Left ventricle myocardium inferior (tissue), 1 donor: ENCODE measurements at places on chromosomes 4 and X. TPM values are rescaled to one million over a fixed set of nuclear protein-coding genes. Genes with fewer than 3 reads are reported as not detected.
A peak's percentile ranks its signal among the peaks of the same experiment; 100 is the strongest.

DNA sequence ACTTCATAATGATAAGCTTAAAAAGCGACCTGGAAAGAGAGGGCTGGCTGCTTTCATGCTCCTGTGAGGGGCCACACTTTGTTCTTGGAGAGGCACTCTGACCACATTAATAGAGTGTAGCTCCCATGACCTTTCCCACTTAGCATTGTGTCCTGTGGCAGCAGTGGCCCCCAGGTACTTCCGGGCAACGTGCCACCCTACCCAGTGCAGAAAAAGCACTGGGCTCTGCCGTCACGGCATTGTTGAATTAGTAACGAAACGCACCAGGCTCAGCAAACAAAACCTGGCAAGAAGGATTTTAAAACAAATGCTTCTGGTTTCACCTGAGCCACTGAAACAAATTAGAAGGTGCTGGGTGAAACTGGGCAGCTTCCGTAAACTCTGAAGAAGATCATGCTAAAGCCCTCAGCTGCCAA is 5.4 kb upstream of the SORBS2 start:
- H3K4me1 ChIP-seq, result peaks cover 29% of the 10 kb centered on the region
- no peaks in the 10 kb centered on the region for H3K36me3 ChIP-seq
- H3K27ac ChIP-seq, result peak overlapping the region; percentile 80
- H3K27me3 ChIP-seq, result no peaks in the 10 kb centered on the region

GRCh38 chrX:132088864-132089263 is 39.0 kb downstream of the FRMD7 start:
- H3K4me1 ChIP-seq, result no peaks in the 10 kb centered on the region
- no peak overlapping the region for H3K27ac ChIP-seq
- DNase-seq, result no peak
- H3K36me3 ChIP-seq, result no peaks in the 10 kb centered on the region

DRD5 gene
- total RNA-seq, result not detected

DNA sequence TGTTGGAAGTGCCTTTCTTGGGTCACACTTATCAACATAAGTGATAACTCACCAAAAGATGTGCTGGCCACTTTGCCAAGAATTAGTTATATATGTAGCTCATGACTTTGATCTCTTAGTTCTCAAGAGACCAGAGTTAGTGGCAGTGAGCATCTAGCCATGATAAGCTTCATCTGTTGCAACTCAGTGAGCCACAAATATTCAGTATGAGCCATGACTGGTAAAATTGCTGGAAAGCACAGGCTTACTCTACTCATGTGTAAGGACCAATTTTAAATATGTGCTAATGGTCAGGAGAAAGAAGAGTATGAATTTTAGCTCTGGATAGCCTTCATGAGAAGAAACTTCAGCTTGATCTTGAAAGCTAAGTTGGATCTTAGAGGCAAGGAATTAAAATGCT is 59.4 kb upstream of the TLL1 start:
- H3K4me1 ChIP-seq, result no peaks in the 10 kb centered on the region
- DNase-seq, result no peak
- no peaks in the 10 kb centered on the region for H3K27me3 ChIP-seq
- H3K27ac ChIP-seq, result no peak overlapping the region
- H3K4me3 ChIP-seq, result no peak overlapping the region

SPATA18 gene
- total RNA-seq, result 1.6 TPM

DNA sequence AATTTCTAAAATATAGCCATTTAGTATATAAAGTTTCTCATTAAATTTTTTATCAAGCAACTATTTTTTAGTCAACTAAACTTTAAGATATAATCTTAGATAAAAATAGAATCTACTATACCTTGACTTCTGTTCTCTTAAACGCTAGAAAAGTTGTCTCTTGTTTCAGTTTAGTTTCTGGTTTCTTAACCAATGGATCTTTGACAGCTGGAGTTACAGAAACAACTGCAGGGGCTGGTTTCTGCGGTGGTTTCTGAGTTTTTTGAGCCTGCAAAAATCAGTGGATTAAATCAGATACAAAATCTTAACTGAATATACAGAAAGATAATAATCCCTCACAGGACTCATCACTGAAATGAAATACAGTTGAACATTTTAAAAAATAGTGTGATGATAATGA is 21.9 kb downstream of the INTS12 start:
- DNase-seq, result no peak
- no peaks in the 10 kb centered on the region for H3K4me1 ChIP-seq
- no peak overlapping the region for H3K4me3 ChIP-seq
- H3K27me3 ChIP-seq, result no peaks in the 10 kb centered on the region
- H3K36me3 ChIP-seq, result peaks cover 73% of the 10 kb centered on the region
- no peak overlapping the region for H3K27ac ChIP-seq

GRCh38 chr4:147732518-147733235 is 789 bp downstream of the ARHGAP10 start:
- H3K4me3 ChIP-seq, result peak overlapping the region; percentile 93
- H3K27me3 ChIP-seq, result no peaks in the 10 kb centered on the region
- H3K36me3 ChIP-seq, result no peaks in the 10 kb centered on the region
- peak overlapping the region; percentile 97 for H3K27ac ChIP-seq
- peaks cover 63% of the 10 kb centered on the region for H3K4me1 ChIP-seq

- H3K4me3 ChIP-seq, result no peak overlapping the region
- DNase-seq, result no peak
- no peaks in the 10 kb centered on the region for H3K36me3 ChIP-seq
Measured at GRCh38 chrX:1483843-1484637, 31.3 kb upstream of the ASMTL start.

PNMA6A gene
- total RNA-seq, result 1.4 TPM

DNA sequence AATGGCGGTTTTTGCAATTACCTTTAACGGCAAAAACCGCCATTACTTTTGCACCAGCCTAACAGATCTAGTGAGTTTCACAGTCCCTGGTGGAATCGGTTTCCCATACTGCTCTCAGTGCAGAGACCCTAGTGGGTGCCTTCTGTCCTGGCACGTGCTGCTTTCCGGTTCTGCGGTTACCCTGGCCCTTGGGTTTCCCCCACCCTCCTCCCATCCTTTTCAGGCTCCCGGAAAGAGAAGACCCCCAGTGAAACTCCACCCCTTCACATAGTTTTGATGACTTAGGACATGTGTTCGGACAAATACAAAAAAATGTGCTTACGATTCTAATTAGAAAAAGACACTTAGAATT is 36.9 kb downstream of the NLGN3 start:
- H3K36me3 ChIP-seq, result no peaks in the 10 kb centered on the region
- H3K4me1 ChIP-seq, result peaks cover 6% of the 10 kb centered on the region
- H3K27ac ChIP-seq, result peak overlapping the region; percentile 93
- no peak for DNase-seq
- H3K4me3 ChIP-seq, result peak overlapping the region; percentile 67

GRCh38 chr4:54654753-54655152 is 3.0 kb upstream of the KIT start:
- H3K36me3 ChIP-seq, result no peaks in the 10 kb centered on the region
- H3K4me1 ChIP-seq, result peaks cover 28% of the 10 kb centered on the region
- no peak for DNase-seq
- no peak overlapping the region for H3K4me3 ChIP-seq
- peaks cover 18% of the 10 kb centered on the region for H3K27me3 ChIP-seq

DNA sequence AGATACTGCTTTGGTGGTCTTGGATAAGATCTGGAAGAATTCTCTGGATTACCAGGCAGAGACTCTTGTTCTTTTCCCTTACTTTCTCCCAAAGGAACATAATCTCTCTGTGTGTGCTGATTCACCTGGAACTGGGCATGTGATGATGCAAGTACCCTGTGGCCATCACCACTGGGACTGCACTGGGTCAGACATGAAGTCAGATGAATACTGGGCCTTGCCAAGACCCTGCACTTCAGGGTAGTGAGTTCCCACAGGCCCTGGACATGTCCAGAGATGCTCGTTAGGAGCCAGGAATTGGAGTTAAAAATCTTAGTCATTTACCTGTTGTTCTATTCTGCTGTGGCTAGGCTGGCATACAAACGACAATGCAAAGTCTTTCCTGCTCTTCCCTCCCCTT is 290.1 kb upstream of the BMP3 start:
- H3K36me3 ChIP-seq, result no peaks in the 10 kb centered on the region
- H3K4me1 ChIP-seq, result no peaks in the 10 kb centered on the region
- DNase-seq, result no peak
- no peaks in the 10 kb centered on the region for H3K27me3 ChIP-seq
- H3K27ac ChIP-seq, result no peak overlapping the region
- no peak overlapping the region for H3K4me3 ChIP-seq

DNA sequence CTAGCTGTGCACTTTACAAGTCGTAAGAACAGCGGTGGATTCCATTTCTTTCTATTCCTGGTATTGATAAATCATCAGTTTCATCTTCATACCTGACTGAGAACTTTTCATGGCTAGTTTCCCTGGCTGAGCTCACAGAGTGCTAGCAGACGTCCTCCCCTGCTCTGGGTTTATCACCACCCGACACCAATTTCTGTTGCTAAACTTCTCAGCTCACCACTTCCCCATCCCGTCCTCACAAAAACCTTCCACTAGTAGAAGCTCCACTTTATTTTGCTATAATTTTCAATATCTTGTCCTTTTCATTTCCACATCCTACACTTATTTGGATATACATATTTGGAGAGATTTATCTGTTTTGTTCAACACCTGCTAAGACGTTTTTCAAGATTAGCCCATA is 869.4 kb upstream of the FRG1 start:
- H3K4me1 ChIP-seq, result no peaks in the 10 kb centered on the region
- H3K27ac ChIP-seq, result no peak overlapping the region
- peaks cover 4% of the 10 kb centered on the region for H3K27me3 ChIP-seq
- no peak overlapping the region for H3K4me3 ChIP-seq

DNA sequence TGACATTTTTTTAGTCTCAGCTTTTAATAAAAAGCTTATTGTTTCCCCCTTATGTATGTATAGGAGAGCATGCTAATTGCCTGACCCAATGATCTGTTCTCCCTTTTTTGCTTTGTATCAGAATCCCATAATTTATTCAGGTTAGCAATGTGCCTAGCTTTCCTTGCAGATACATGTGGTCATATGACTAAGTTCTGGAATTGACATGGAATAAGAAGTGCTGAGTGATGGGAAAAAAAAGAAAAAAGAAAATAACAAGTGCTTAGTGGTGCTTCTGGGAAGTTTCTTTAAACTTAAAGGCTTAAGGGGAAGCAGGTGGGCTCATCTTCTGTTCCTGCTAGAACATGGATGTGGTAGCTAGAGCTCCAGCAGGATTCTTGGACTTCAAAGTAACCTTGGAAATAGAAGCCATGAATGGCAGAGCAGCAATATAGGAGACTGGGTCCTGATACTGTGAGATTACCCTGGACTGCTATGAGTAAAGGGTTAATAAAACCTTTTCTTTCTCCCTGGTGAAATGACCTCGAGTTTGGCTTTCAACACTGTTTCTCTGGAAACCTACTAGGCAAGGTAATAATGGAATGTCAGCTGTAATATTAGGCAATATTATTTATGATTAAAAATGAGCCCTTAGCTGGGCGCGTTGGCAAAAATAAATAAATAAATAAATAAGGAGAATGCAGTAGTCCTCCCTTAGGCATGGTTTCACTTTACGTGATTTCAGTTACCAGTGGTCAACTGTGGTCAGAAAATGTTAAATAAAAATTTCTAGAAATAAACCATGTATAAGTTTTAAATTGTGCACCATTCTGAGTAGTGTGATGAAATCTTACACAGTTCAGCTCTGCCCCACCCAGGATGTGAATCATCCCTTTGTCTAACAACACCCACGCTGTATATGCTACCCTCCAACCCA is 16.7 kb upstream of the RBM41 start:
- no peak overlapping the region for H3K27ac ChIP-seq
- DNase-seq, result no peak
- no peak overlapping the region for H3K4me3 ChIP-seq
- no peaks in the 10 kb centered on the region for H3K27me3 ChIP-seq
- H3K36me3 ChIP-seq, result no peaks in the 10 kb centered on the region

DNA sequence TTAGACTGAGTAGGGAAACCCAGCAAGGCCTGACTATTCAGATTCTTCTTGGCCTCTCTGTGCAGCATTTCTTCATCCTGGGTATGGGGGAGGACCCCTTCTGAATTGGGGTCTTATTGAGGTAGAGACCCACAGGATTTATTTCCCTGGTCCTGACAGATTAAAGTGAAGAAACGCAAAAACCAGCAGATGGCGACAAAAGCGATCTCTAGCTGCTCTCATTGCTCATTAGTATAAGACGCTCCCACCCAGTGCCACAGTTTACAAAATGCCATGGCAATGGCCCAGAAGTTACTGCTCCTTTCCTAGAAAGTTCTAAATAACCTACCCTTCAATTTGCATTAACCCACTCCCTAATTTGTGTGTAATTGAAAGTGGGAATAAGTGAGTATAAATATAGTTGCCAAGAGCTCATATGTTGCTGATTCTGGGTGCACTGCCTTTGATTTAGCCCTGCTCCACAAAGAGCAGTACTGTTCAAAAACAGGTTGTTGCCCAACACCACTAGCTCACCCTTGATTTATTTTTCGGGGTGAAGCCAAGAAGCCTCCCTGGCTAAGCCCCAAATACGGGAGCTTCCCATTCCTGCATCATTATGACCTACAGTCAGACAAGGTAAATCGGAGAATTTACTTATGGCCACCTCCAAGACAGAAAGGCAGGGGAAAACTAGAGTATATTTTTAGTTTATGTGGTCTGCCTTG is 3.7 kb upstream of the BEX4 start:
- no peaks in the 10 kb centered on the region for H3K4me1 ChIP-seq
- no peaks in the 10 kb centered on the region for H3K27me3 ChIP-seq
- DNase-seq, result no peak
- no peak overlapping the region for H3K27ac ChIP-seq

DNA sequence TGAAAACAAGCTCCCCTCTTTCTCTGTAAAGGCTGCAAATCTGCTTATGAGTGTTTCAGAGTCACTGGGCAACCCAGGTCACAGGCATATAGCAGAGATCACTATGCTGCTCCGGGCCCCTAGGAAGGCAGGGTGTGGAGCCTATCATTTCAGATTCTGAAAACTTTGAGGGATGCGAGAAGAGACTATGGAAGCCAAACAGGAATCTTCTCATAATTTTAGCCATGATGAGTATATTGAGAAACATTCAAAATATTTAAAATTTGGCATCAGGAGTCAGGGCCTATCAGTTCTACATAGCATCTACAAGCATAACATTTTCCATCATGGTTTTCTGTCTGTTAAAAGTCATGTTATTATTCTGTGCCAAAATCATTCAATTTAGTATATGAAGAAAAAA is 61.7 kb upstream of the ATXN3L start:
- H3K36me3 ChIP-seq, result no peaks in the 10 kb centered on the region
- no peak for DNase-seq
- no peak overlapping the region for H3K27ac ChIP-seq
- no peaks in the 10 kb centered on the region for H3K4me1 ChIP-seq
- no peak overlapping the region for H3K4me3 ChIP-seq
